ENCODE measurements at places on chromosomes 3 and 15.

GRCh38 chr3:12999147-13000140 is 73.8 kb downstream of the IQSEC1 start:
- DNase-seq = no peak

- DNase-seq = no peak
Measured at GRCh38 chr15:94547711-94548110, 316.4 kb downstream of the MCTP2 start.

DNA sequence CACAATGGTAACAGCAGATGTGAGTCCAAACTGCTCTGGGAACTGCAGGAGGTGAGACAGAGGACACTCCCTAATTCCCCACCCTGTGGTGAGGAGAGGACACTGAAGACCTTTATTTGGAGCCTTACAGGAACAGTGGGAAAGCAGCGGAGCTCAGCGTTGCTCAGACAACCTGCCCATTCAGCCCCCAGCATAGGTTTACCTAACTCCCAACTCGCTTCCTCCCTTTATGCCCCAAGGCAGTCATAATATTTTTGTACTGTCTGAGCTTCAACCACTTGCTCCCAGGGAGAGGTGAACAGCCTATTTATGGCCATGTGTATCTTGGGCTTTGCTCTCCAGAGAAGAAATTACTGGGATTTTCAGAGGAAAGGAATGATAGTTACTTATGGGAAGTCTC is 34.1 kb downstream of the SHC4 start:
- no peak for DNase-seq

DNA sequence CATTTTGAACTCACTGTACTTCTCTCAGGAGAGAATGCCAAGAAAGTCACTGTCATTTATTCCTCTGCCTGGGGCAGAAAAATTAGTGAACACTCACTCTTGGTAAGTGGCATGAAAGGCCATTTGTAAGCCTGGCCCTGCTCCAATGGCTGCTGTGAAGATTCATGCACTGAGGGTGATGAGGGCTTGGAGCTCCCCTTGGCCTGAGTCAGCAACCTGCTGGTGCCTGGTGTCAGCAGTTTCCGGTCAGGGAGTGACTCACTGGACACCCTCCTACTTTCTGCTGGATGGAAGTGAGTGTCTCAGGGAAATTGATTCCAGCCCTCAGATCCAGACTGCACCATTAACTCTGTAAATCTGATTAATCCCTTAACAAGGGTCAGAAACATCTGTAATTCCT is 37.6 kb downstream of the TRA2B start:
- DNase-seq = no peak

DNA sequence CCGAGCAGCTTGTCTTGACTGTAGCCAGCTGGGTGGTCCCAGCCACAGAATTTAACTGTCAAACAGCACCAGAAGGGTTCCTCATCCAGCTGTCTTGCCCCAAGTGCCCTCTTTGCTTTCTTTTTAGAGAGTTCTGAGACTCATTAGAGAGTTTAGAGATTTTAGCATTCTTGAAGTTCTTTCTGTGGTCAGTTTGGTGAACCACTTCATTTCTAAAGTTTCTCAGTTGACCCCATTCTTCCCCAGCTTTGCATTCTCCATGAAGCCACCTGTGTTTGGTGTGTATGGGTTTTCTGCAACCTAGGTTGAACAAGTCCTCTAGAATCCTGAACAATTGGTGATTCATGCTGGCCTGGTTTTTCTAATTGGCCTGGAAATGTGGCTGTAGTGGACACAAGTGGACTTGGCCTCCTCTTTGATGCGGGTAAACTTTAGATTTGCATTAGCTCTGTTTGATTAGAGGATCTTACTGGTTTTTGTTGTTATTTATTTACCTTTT is 33.7 kb downstream of the FLNB start:
- no peak for DNase-seq

GRCh38 chr3:53803816-53804695 is 42.2 kb downstream of the CHDH start:
- peak; percentile 1 for DNase-seq

- no peak for DNase-seq
Measured at GRCh38 chr3:41434781-41435180, 235.5 kb downstream of the CTNNB1 start.

DNA sequence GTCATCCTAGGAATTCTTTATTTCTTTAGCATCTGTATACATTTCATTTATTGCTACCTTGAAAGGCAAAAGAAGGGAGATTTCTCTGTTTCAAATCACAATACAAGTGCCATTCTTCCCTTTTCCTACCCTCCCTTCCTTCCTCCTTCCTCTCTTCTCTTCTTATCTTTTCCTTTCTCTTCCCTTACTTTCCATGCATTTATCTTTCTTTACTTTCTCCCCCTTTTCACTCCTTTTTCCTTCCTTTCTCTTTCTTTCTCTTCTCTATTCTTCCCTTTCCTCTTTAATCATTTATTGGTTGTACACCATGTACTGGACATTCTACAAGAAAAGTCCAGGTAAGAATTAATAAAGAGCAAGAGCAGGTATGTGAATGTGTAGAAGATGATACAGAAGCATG is 251.0 kb upstream of the PEX5L start:
- DNase-seq = no peak
